ENCODE measurements at places on chromosomes 12 and 14.

- no peak for DNase-seq
Observed at GRCh38 chr12:16165506-16165905, 112.0 kb downstream of the SLC15A5 start.

GRCh38 chr12:6751767-6752166 is 1.2 kb downstream of the MLF2 start:
- no peak for DNase-seq

DNA sequence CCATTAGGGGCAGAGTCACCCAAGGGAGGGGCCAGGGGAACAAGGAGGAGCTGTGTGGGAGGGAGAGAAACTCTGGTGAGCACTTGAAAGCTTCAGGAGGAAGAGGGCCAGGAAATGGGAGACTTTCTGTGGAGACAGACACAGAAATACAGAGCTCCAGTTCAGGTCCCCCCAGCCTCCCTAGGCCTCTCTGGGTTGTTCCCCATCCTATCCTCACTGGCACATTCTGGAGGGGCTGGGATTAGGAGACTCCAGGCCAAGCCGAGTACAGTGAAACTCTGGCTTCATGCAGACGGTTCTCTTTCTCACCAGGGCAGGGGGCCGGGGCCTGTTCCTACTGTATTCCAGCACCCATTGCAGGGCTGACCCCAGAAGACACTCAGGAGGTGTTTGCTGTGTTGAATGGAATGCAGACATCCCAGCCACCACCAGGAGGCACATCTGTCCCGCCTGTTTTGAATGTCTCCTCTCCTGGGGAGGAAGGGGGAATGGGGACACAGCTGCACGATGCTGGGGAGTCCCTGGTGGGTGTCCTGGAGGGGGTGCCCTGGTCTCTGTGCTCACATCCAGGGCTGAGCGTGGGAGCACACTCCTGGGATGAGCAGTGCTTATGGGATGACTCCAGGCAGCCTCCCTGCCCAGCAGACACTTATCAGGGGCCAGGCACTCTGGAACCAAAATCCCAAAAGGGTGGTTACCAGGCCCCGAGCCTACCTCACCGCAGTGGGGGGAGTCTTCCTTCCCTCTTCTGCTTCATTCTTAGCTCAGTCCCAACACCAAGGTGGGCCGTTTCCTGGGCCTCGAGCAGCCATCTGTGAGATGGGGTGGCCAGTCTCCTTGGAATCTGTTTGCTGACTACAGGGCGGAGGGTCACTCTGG is 5.5 kb upstream of the KRT84 start:
- no peak for DNase-seq

DNA sequence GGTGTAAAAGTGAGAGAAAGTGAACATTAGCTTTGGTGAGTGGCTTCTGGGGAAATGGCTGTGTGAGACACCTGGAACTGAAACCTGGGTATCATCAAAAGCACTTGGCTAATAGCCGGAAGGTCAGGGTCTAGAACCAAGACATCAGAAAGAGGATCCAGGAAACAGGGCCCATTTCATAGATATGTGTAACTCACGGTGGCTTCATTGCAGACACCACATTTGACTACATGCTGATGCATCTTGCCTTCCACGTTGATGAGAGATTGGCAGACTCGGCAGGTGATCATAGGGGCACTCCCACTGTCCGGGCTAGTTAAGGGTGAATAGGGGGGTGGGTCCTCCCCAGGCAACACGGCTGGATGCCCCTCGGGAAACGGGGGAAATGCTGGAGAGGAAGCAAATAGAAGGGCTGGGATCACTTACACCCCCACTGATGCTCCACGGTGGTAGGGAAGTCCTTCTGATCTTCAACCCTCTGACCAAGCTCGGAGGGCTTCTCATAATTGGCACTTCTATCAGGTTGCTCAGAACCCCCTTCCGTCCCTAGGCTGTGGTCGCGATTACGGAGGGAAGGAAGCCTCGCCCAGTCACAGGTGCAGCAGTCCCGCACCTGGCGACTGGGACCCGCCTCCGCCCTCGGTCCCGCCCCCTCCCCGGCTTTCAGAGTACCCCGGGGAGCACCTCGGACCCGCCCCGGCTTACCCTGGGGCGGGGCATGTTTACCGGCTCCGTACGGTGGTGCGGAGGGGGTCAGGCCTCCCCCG is 593 bp downstream of the PIP4P1 start:
- DNase-seq: peak; percentile 73

GRCh38 chr14:55302367-55303124 is 31.3 kb downstream of the FBXO34 start:
- DNase-seq: no peak

GRCh38 chr14:53384073-53384472 is 230.9 kb upstream of the DDHD1 start:
- DNase-seq: no peak

- no peak for DNase-seq
Observed at GRCh38 chr14:51336734-51337133, 96.7 kb downstream of the TMX1 start.

GRCh38 chr14:28653521-28653920 is 113.1 kb upstream of the FOXG1 start:
- no peak for DNase-seq

DNA sequence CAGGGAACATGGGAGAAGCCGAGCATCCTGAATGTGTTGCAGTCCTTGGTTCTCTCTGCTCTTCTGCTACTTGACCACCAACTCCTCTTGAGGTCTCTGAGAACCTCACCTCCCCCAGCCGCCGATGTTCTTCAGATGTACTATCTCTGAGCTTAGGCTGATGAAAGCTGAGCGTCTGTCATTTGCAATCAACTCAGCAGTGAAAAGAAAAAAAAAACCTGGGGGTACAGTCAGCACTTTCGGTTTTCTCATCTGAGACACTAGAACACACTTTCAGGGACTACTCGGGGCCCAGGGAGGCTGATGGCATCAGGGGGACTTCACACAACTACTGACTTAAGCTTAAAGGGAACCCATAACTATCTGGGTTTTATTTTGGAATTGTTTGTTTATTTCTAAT is 9.6 kb upstream of the FLVCR2 start:
- no peak for DNase-seq

DNA sequence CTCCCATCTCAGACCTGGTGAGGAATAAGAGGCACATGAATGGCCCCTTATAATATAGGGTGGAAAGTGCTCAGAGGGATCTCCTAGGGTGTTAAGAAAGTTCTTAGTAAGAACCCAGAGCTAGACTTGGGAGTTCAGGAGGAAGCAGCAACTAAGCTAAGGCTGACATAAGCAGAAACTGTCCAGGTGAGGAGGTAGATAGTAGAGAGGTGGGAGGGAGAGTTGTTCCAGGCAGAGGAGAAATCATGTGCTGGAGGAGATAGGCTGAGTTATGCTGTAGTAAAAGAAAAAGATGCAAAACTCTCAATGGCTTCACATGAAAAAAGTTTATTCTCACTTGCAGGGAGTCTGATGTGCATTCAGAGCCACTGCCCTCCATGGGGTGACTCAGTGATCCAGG is 50.7 kb downstream of the FOS start:
- DNase-seq: no peak

GRCh38 chr12:128942960-128943477 is 89.7 kb downstream of the GLT1D1 start:
- no peak for DNase-seq

GRCh38 chr12:104316936-104317335 is 13.4 kb downstream of the EID3 start:
- no peak for DNase-seq

DNA sequence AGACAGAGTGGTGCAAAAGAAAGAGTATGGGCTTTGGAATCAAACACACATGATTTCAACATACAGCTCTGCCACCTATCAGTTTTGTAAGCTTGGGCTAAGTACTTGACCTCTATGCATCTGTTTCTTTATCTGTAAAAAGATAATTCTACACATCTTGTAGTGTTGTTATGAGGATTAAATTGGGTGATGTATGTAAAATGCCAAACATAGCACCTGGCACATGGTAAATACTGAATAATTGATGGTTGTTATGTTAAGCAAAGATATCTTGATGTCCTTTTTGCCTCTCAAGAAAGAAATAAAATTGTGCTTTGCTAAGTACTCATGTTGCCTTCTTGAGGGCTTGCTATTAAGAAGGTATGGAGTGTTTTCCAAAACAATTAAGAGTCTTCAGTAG is 2.3 kb upstream of the CSRP2 start:
- no peak for DNase-seq
